ENCODE measurements at places on chromosomes 3 and 15.

GRCh38 chr15:54250326-54250725, 272.1 kb downstream of the UNC13C start:
- no peak for DNase-seq

DNA sequence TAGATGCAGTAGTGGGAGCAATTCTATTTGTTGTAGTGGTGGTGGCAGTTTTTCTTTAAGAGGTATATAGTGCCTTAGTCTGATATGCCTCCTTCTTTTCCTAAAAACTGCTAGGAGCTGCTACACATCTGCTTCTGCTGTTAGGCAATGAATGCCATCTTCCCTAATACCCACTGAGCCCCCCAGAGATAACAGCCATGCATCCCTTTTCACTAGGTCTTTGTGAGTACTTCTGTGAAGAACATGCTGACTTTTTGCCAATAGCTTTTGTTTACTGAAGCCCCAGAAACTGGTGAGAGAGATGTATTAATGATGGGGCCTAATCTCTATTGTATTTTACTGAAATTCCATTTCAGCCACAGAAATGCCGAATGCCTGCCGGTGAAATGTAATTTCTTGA, 92.6 kb upstream of the CHL1 start:
- DNase-seq: no peak

- no peak for DNase-seq
Observed at GRCh38 chr3:12954891-12955650, 113.7 kb upstream of the RPL32 start.

GRCh38 chr3:19573644-19574043, 360.4 kb downstream of the EFHB start:
- no peak for DNase-seq

GRCh38 chr3:176926034-176926433, 271.2 kb downstream of the TBL1XR1 start:
- DNase-seq: no peak

- DNase-seq: no peak
Observed at GRCh38 chr3:153976891-153977554, 144.2 kb upstream of the ARHGEF26 start.

DNA sequence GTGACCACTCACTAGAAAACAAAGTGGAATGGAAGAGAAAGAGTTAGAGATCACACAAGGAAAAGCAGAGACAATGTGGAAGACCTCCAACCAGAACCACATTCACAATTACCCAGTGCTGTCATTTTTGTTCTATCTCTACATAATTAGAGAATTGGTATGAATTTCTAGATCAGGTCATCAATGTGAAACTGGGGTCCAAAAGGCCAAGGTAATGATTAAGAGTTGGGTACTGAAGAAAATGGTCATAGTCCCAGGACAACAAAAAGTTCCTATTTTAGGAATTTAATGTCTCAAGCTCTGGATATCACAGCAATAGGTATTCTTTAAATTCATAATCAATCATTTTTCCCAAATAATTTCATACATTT, 84.7 kb upstream of the PPIB start:
- no peak for DNase-seq

GRCh38 chr3:44001072-44001471, 240.6 kb upstream of the TOPAZ1 start:
- no peak for DNase-seq

DNA sequence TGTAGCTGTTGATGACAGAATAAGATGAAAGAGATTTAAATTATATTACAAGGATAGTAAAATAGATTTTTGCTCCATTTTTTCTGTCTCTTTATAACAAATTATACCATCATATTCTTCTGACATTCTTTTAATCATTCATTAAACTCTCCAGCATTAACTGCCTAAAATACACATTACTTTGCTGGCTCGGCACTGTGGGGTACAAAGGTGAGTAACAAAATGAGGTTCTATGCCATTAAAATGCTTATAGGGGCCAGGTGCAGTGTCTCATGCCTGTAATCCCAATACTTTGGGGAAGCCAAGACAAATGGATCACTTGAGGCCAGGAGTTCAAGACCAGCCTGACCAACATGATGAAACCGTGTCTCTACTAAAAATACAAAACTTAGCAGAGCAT, 81.5 kb downstream of the ULK4 start:
- DNase-seq: no peak

DNA sequence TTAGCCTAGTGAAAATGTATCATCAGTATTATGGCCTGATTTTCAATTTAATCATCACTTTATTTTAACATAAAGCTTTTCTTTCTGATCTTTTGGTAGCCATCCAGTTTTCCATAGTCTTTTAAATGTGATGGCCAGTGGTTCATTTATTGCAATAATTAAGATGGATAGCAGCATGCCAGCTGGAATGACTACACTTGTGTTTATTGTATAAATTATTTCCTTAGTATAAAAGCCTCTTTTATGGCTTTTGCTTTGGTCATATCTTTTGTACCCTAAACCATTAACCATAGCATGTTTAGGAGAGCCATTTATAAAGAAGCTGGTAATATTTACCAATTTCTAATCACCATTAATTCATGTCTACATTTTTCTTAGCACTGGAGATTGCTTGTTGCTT, 31.7 kb downstream of the ALCAM start:
- no peak for DNase-seq

DNA sequence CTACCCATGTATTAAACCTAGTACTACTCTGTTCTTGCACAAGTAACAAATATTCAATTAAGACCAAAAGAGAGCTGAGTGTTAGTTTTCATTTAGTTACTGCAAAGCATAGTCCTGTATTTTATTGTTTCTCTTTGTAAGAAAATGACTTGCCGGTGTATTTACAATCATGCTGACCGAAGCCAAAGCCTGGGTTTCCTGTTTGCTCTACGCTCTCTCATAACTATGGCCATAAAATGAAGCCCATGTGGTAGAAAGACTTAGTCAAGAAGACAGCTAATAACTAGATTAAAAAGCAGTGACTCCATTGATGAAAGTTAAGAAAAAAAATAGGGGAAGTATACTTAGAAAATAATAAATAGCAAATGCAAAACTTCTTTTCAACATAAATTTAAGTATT, 479.9 kb downstream of the CNTN4 start:
- DNase-seq: no peak

DNA sequence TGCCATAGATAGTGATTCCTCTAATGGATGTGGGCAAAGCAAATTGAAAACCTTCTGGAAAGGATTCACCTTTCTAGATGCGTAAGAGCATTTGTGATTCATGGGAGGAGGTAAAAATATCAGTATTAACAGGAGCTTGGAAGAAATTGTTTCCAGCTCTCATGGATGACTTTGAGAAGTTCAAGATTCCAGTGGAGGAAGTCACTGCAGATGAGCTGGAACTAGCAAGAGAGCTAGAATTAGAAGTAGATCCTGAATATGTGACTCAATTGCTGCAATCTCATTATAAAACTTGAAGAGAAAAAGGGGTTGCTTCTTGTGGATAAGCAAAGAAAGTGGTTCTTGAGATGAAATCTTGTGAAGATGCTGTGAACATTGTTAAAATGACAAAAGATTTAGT, 88.0 kb upstream of the ACKR4 start:
- DNase-seq: no peak

DNA sequence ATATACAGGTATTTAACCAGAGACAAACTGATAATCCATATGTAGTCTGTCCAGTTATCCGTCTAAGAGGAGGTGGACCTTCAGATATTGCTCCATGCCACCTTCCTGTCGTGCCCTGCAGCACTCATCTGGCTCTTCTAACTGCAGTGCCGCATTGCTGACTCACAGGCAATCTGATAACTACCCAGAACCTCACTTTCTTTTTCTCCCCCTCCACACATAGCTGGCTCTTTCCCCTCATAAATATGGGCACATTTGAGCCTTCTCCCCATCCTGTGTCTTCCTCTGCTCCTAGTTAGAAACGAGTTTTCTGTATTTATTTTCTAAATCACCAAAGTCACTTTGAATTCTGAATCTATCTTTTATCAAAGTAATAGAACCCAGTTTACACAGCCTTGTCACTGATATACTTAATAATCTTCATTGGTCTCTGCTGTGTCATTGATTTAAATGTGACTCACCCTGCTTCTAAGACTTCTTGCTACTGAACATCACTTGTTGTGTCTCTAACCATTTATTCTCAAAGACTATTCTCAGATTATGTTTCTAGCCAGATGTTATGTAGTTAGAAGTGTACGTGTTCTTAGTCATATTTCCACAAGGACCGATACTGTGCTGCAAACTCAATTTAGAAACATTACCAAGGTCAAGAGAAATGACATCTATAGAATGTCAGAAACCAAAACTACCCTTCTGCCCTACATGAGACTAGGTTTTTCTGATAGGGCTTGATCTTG, 17.4 kb upstream of the KCNMB2 start:
- DNase-seq: no peak

- DNase-seq: no peak
Observed at GRCh38 chr3:66656609-66657008, 155.8 kb upstream of the LRIG1 start.

DNA sequence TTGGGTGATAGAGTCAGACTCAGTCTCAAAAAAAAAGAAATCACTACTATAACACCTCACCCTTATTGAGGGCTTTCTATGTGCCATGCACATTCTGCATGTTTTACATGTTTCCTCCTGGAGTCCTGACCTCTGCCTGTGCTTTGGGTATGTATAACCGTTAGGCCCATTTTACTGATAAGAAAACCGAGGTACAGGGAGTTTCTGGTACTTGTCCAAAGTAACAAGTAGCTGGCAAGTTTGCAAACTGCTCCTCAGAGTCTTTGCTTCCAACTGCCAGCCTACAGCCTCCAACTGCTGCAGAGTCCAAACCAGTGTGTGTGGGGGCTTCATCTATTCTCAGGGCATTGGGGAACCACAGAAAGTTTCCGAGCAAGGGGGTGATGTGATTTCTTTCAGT, 3.7 kb upstream of the GNAI2 start:
- DNase-seq: no peak

- DNase-seq: no peak
Observed at GRCh38 chr3:46944191-46944590, 32.4 kb downstream of the CCDC12 start.

DNA sequence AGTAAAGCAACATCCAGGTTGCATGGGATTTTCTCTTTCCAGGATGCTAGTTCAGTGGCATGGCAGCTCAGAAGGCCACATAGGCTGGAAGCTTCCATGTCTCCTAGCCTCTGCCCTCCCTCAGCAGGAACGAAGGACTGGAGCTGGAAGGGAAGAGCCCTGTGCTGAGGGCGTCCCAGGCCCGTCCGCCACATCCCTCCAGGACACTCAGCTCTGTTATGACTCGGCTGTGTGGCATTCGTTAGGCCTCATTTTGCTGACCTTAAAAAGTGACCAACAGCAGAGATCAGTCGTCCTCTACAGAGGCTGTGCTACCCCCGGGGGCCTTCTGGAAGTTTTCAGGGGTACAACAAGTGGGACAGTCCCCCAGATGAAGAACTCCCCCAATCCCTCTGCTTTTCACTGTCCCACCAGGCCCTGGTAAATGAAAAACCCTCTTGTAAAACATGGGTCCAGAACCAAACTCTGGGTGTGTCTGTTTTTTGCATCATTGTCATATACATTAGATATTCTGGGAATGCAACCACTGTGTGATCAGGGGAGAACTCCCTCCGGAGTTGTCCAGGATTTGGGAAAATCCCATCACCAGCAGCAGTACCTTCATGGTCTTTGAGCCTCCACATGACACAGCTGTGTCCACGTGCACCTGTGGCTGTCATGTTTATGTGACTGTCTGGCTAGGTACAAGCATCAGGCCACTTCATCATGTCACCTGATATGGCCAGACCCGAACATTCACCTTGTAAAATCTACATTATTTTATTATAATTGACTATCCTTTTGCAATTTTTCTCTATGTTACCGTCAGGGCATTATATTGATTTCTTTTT, 149.9 kb downstream of the OR4M2 start:
- no peak for DNase-seq

Measured in stimulated activated CD4-positive, alpha-beta T cell treated with anti-CD3 and anti-CD28 coated beads, Interleukin-15, amount 100 ng/mL, for 1 hour (primary cell).